ENCODE measurements at places on chromosomes 4 and X.

- DNase-seq = no peak
Measured at GRCh38 chr4:182513587-182514291, 270.5 kb downstream of the TENM3 start.

DNA sequence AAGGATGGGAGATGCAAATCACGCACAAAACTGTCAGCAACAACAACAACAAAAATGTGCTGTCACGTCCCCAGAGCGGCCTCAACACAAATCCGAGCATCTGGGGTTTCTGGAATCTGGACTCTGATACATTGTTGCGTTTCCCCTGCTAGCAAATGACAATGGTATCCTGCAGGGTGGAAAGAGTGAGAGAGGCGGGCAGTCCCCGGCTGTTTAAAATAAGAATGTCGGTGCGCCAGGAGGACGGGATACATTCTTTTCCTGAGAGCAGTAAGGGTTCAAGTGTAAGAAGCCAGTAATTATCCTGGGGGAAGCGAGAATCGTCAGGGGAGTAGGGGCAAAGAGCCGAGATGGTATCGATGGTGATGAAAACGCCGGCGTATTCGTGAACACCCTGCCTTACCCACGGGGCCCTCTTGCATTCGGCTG is 310.2 kb downstream of the ASMT start:
- DNase-seq = no peak

GRCh38 chr4:20017070-20017776 is 234.5 kb upstream of the SLIT2 start:
- DNase-seq = no peak

- no peak for DNase-seq
Measured at GRCh38 chr4:116400480-116400879, 684.9 kb downstream of the TRAM1L1 start.

DNA sequence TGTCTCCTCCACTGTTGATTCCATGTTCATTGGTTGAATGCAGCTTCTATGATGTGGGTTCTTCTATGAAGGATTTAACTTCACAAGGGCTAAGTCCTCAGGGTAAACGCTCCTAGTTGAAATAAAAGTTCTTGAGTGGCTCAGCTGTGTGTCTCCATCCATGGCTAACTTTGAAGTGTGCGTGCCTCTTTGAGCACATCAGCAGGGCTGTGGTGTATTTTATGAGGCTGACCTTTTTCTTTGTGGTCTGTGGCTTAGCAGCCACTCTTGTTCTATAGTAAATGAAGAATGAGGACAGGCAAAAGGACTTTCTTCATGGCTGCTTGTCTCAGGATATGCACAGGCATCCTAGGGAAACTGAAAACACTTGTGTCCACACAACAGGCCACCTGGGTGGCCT is 88.5 kb downstream of the KIT start:
- no peak for DNase-seq

GRCh38 chr4:126592088-126592487 is 1040.7 kb upstream of the INTU start:
- DNase-seq = no peak

- no peak for DNase-seq
Measured at GRCh38 chr4:74311696-74312313, 3.5 kb downstream of the EPGN start.

DNA sequence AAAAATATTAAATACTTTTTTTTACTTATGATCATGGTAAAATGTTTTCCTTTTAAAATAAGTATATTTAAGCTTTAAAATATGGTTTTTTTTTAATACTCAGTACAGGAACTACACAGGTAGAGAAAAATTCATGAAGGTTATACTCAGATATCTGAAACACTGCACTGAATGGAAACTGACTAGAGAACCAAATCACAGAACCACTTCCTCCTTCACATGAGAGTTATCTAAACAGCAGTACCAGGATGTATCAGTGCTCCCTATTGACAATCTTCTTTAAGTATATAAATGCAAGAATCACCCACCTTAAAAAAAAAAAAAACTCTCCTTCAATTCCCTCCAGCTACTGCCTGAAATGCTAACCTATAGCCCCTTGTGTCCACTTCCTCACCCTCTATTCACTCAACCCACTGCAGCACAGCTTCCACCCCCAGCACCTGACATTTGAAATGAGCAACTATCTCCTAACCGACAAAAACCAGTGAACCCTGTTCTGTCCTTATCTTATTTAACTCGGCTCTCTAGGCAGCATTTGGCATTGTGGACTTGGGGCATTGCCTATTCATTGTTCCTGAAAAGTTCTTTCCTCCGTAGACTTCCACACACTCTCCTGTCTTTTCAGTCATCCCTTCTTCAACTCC is 9.1 kb downstream of the SLC7A3 start:
- DNase-seq = no peak

DNA sequence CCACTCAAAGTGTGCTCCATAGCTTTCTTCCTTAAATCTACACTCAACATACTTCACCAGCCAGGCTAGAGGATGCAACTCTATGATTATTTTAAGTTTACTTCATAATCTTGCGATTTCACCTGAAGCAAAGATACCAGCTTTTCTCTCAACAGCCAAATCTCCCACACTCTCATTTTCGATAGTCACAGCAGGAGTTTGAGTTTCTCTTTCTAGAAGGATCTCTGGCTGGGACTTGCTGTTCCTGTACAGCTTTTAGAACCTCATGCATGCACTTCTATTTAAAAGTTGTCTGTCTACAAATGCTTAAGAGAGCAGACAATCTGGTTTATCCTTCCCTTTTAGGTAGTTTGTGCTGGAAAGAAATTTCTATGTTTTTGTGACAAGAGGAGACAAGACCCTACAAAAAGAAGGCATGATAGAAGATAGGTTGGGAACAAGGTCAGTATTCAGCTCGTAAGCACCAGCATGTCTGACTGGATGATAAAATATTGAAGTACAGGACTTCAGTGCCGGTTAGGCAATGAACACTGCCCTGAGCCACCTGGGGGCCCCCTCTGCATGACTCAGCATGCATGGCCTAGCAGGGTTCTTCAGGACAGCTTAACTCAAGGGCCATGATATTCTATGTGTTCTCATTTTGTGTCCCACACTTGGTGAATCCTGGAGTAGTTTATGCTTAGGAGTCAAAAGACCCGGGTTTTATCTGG is 65.6 kb downstream of the ATXN3L start:
- no peak for DNase-seq

DNA sequence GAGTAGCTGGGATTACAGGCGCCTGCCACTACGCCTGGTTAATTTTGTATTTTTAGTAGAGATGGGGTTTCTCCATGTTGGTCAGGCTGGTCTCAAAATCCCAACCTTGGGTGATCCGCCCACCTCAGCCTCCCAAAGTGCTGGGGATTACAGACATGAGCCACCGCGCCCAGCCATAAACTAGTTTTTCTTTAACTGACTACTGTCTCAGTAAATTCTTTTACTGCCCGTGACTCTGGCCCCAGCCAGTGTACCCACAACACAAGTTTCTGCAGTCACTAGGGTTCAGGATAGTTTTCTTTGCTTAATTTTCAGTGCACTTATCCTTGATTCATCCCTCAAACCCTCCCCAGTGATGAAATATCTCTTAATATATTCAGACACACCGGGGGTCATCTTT is 8.3 kb downstream of the SHROOM2 start:
- DNase-seq = no peak

- no peak for DNase-seq
Measured at GRCh38 chr4:177696438-177696966, 254.3 kb upstream of the AGA start.
